ENCODE measurements at places on chromosomes 6 and 20.

DNA sequence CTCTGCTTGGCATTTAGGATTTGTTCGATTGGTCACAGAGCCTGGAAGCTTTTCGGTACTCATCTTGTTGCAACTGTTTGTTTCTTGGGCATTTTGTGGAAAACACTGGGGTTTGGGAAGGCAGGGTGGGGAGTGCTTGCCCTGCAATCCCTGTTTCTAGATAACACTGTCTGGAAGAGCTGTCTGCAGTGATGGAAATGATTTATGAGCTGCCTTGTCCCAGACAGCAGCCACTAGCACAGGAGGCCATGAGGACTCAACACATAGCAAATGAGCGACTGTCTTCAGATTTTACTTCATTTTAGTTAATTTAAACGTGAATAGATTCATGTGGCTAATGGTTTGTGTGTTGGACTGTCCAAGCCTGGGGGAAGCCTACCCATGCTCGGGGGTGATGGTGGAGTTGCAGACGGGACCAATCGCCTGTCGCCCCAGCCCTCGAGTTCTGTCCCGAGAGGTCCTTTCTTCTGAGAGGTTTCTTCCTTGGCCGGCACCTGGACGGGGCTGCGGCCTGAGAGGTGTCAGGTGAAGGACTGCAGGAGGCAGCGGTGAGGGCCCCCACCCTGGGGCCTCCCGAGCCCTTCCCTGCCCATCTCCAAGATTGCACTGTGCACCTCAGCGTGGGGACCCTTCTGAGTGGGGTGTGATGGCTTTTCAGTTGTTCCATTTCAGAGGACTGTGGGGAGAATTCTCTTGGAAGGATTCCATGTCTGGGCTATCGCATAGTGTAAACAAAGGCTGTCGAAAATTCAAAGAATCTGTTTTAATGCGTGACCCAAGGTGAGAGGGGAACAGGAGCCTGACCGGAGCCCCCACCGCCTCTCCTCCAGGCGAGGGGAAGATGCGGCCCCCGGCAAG lies 55.4 kb downstream of the SMOC2 start:
- DNase-seq = no peak

DNA sequence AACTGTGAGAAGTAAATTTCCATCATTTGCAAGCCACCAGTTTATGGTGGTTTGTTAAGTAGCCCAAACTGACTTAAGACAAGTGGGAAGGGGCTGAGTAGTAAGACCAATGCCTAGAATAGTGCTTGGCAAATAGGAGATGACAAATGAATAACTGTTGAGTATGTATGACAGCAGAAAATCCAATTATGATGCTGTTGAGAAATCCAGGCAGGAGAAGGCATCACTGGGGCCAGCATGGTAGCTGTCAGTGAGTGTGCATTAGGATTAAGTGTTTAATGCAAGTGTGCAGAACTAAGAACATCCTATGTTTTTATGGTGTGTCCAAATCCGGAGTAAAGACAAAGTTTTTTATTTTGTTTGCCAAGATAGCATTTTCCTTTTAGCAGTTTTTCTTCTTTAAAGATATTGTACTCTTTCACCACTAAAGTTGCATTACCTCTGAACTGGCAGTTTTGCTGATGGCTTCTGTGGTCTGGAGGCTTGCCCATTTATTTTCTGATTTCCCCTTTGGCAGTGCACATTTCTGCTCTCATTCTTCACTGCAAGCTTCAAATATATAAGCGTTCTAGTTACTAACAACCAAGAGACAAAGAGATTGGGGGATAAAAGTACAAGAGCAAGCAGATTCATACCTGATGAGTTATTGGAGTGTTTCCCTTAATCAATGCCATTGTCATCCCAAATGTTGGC lies 289.7 kb downstream of the KCNQ5 start:
- DNase-seq = peak; percentile 35

- peak; percentile 53 for DNase-seq
These were observed 11.9 kb upstream of the CSE1L start for GRCh38 chr20:49034070-49034732.

DNA sequence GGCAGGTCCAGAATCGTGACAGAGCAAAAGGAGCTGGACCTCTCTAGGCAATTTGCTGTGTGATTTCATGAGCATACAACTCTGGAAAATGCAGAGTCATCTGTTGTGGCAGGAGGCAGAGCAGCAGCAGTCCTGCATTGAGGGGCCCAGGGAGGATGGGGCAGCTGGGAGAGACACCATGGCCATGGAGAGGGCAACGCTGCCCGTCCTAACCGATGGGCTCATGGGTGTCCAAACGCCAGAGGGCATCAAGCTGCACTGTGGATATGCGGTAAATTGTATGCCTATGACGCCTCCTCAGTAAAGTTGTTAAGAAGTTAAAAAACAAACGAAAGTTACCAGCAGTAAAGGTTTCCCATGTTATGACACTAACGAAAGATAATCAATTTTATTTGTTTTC lies 42.2 kb upstream of the DACT2 start:
- no peak for DNase-seq

- peak; percentile 70 for DNase-seq
These were observed 94.5 kb upstream of the BTN3A2 start for GRCh38 chr6:26270486-26270861.
